Foreskin keratinocyte (primary cell): ENCODE measurements at places on chromosomes 11 and 22.

- no peak for DNase-seq
These were observed 1.3 kb upstream of the C1QTNF5 start for GRCh38 chr11:119342023-119342300.

DNA sequence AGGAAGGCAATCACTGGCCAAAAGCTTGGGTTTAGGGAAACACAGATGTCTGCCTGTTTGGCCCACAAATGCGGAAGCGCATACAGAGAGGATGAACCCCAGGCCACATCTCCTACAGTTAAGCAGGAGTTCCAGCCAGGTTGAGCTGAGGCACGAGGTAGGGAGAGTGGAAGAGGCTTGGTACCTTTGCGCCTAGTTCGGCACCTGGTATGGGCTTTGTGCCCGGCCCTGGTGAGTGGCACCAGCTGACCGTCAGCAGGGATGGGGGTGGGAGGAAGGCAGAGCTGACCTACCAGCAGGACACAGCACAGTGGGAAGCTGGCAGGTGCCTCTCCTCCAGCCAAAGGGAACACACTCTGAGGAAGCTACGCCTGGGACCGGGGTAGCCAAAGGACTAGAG is 57.6 kb downstream of the KCNC1 start:
- no peak for DNase-seq

DNA sequence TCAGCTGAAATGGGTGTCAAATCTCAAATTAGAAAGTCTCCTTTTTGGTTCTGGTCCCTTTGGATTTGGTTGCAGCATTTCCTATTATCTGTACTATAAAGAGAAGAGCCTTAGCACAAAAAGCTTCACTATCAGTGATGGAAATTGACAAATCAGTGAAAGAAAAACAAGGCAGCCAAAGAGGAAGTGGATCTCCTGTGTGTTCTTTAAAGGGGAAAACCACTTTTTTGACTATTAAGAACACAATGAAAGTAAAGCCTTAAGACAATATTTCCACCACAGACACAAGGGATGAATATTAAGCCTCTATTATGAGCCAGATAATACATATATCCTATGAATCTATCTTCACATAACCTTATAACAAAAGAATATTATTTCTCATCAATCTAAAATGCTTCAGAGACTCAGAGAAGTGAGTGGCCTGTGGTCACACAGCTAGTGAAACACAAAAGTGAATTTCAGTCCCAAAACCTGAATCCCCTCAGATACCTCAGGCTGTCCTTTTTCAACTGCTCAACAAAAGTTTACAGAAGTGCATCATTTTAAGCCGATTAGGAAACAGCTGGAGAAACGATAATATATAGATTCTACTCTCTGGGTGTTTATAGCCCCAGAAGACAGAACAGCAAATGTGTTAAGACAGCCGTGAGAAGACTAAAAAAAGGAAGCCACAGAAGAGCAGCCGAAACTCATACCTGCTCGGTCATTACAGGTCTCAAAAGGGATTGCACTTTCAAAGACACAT is 24.4 kb upstream of the FSHB start:
- DNase-seq = no peak

GRCh38 chr11:12174477-12175143 is 64.2 kb downstream of the MICAL2 start:
- peak; percentile 93 for DNase-seq
